NCI-H1930 (cell line): ENCODE measurements at places on chromosomes 1 and 21.

DNA sequence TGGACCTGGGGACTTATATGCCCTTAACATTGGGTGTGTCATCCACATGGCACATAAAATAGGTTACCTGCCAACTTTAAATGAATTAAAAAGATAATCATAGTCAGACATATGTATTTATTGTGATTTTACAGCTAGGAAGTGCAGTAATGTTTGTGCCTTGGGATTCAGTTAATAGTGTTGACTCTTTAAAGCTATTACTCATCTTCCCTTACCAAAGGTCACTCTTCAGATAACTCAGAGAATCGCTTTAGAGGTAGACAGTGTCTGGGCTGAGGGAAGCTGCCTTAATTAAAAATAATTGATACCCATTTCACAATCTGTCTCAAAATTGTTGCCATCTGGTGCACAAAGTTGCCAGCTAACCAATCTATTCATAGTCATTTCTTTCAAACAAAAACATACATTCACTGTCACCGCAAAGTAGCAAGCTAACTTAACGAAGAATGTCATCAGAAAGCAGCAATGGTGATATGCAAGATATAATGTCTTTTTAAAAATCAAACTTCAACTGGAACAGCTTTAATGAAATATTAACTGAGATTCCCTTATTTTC is 3.0 kb upstream of the KRTAP15-1 start:
- no peak for DNase-seq

DNA sequence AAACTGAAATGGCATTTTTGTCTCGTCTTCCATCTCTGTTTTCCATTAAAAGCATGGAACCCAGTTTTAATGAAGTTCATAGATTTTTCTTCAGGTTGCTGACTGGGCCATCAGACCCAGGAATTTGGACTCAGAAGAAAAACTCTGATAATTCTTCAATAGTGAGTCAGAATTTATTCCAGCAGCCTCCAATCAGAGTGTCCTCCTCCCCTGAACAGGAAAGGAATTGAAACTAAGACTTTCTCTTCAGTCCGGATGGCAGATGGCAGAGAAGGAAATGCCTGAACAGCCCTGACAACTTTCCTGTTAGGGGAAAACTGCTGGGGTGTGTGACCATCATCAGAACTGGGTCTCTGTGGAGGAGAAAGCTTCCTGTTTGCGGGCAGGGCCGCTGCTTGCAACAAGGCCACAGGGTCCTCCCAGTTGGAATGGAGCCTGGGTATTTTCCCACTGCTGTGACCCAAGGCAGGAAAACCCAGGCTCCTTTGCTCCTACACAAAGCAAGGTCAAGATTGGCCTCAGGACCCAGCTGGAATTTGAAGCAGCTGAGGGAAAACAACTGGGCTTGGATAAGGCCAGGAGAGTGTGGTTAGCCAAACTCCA is 20.7 kb downstream of the CD34 start:
- DNase-seq, result no peak

- no peak for DNase-seq
Measured at GRCh38 chr1:20555758-20556120, 3.4 kb downstream of the FAM43B start.

DNA sequence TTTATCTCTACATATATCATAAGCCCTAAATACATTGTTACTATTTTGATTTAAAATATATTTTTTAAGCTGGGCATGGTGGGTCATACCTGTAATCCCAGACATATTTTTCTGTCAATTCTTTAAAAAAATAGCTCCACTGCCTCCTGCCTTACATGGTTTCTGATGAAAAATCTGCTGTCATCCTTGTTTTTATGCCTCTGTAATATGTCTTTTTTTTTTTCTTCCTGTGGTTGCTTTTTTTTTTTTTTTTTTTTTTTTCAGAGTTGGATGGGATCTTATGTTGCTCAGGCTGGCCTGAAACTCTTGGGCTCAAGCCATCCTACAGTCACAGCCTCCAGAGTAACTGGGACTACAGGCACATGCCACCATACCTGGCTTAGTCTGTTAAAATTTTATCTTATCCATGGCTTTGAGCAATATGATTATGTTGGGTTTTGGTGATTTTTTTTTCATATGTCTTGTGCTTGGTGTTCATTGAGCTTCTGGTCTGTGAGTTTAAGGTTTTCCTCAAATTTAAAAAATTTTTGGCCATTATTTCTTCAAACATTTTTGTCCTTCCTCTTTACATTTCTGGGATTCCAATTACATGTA is 12.4 kb upstream of the EDARADD start:
- DNase-seq, result no peak

DNA sequence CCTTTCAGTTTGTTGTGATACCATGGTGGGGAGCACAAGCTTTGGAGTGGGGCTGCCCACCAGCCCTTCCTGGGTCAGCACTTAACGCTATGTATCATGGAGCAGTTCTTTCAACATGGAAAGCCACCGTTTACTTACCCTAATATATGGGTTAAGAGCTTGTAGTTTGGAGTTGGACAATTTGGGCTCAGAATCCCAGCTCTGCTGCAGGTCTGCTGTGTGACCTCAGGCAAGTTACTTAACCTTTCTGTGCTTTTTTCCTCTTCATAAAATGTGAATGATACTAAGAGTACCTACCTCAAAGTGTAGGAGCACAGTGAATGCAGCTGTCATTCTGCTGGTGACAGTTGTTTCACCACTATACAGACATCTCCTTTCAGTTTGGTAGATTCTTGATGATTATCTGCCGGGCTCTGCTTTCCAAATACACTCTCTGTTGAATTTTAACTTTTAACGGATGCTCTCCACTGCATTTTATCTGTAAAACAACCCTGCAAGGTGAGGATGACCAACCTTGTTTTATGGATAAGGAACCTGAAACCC is 23.8 kb downstream of the ALPL start:
- DNase-seq, result no peak

DNA sequence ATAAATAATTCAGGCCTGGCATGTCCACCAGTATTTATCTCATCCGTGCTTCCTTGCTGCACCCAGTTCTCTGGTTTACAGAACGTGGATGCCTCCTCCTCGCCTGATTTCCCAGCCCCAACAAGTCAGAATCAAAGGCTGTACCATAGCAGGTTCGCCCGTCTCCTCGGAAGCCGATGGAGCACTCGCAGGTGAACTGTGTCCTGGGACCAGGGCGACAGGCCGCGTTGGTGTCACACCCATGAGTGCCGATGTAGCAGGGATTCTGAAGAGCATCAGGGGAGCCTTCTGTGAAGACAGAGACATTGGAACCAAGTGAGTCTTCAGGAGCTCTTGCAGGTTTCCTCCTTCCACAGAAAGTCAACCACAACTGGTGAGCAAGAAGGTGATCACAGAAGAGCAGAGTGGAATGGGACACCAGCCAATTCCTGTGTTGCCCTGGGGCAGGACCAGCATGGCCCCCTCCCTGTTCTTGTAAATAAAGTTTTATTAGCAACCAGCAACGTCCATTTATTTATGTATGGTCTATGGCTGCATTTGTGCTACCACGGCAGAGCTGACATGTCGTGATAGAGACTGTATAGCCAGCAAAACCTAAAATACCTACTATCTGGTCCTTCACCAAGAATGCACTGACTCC is 40.8 kb downstream of the NID1 start:
- no peak for DNase-seq

GRCh38 chr1:215608646-215609045 is 41.5 kb downstream of the KCTD3 start:
- no peak for DNase-seq

DNA sequence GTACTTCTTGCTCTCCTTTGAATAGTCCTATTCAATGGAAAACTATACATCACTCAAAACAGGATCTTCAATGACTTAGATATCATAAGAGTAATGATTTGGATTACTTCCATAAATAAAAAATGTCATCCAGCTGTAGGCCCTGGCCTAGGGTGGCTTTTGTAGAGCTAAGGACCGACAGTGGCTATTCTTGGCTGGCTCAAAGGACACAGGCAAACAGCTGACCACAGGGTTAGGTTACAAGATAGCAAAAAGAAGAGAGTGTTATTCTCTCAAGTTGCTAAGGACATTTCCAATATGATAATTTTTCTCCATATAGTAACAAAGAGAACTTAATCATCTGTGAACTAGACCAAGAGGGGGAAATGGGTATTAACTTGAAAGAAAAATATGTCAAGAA is 495.1 kb downstream of the PLPP3 start:
- no peak for DNase-seq

DNA sequence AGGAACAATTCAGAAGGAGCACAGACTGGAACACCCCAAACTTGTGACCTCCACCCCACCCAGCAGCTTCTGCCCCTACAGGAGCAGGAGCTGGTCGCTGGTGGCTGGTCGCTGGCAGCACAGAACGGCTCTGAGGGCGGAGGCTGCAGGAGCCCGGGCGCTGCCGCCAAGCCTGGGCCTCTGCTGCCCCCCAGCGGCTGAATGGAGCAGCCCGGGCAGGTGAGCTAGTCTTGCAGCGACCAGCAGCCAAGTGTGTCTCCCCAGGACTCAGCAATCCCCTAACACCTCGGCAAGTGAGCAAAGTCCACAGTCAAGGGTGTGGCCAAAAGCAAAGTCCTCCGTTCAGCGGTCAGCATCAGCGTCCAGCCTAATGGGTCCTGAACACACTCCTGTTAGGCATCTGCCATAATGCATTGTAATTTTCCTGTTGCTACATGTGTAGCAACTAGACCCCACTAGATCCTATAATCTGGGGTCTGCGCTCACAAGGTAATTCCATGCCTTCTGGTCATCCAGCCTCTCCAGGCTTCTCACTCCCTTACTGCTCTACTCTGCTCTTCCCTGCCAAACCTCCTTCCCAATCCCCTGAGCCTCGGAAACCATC is 12.1 kb upstream of the GJB5 start:
- peak; percentile 51 for DNase-seq

DNA sequence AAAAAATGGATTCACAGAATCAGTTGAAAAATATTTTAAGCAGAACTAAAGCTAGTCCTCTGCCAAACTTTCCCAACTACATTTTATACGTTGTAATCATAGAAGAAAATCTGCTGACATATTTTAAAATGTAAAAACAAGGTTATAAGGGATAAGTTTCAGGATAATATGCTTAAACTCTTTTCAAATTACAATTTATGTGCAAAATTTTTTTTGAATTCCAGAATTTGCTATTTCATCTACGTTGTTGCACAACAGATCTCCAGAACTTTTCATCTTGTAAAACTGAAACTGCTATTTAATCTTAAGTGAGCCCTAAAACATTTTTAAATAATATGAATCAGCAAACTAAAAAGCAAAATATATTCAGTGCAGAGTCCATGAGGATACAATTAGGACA is 5.9 kb downstream of the EDEM3 start:
- no peak for DNase-seq

GRCh38 chr1:6646499-6647148 is 22.0 kb downstream of the THAP3 start:
- no peak for DNase-seq

GRCh38 chr1:206581571-206581981 is 30.7 kb downstream of the EIF2D start:
- DNase-seq, result no peak

- DNase-seq, result no peak
Measured at GRCh38 chr1:234617986-234618736, 8.2 kb upstream of the IRF2BP2 start.

DNA sequence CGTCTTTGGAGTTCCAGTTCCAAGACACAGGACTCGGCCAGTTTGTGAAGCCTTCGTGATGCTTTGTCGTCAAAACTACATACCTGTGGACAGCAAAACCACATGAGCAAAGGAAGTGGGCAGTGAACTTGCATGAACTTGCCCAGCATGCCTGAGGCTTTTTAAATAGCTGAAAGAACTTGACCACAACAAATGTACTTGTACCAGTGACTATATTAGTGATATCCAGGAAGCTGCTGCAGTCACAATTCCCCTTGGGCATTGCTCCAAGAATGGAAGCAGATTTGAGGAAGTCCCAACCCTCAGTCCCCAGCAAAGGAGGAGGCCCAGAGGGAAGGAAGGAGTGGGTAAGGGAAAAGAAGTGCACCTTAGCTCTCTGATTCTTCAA is 2.6 kb downstream of the FUCA1 start:
- DNase-seq, result no peak

DNA sequence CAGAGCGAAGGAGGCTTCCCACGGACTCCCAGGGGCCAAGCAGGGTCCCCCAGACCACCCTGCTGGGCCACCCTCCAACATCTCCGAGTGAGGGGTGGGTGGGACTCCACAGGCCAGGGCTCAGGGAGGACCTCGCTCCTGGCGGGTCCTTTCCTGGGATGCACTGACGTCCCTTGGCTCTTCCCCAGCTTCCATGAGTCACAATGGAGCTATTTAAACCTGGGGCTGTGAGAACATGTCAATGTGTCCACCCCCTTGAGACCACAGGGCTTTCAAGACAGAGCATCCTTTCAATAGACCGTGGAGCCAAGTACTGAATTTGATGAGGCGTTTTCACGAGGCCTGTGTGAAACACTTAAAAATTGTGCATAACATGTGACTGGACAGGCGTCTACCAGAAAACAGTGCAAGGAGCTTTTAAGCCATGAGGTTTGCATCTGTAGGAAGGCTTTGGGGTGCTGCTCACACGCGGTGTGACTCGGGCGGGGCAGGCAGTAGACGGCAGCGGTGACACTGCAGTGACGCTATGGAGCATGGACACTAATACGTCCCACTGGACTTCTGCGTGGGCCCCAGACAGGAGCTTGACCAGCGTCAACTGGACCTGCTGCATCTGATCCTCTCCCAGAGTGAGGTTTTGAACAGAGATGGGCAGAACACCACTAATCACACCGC is 24.1 kb upstream of the NPHP4 start:
- DNase-seq, result no peak

DNA sequence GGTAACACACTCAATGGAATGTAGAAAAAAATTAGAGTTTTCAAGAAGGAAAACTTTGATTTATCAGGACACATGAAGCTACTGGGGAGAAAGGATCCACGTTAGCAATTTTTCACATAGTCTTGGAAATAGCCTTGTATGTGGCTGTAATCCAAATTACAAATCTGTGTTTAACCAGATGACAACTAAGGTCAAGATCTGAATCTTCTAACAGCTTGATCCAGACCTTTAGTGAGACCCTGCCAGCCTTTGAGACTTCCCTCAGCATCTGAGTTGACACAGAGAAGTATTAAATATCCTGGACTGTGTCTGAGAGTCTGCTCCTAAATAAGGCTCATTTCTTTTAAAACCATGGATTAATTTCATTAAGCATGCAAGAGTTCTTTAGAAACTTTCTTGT is 135.9 kb upstream of the KCNK2 start:
- no peak for DNase-seq

- DNase-seq, result no peak
Measured at GRCh38 chr1:207079706-207080241, 8.9 kb upstream of the C4BPB start.

GRCh38 chr21:35280231-35280630 is 231.1 kb upstream of the RUNX1 start:
- DNase-seq, result no peak

GRCh38 chr1:213325482-213325881 is 274.4 kb downstream of the RPS6KC1 start:
- DNase-seq, result no peak

DNA sequence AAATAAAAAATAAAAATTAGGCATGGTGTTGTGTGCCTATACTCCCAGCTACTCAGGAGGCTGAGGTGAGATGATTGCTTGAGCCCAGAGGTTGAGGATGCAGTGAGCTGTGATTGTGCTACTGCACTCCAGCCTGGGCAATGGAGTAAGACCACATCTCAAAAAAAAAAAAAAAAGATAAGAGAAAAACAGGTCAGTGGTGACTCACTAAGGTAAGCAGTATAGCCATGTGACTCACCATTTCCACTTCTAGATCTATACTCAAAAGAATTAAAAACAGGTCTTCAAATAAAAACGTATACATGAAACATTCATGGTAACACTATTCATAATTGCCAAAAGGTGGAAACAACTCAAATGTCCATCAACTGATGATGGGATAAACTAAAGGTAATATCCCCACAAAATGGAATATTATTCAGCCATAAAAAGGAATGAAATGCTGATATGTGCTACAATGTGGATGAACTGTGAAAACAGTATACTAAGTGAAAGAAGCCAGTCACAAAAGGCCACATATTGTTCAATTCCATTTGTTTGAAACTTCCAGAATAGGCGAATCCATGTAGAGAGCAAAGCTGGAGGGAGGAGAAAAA is 75.1 kb downstream of the ZNF281 start:
- no peak for DNase-seq
